Left colon (tissue), 2 donors: ENCODE measurements at places on chromosomes 3 and 15.

DNA sequence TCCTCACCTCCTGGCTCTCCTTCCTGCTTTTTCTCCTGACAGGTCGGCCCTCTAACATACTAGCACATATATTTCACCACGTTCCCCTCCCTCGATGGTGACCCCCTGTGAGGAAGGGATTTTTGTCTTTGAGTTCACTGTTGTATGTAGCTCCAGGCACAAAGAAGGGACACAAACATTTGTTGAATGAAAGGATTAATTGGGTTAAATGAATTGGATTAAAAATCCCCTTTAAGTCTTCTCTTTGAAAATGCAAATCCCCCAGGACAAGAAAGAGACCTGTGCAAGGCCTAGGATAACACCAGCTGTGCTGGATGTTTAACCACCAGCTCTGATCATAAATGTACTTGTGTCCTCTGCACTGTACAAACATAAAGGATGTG is 3.3 kb downstream of the CALML4 start:
- DNase-seq: no peak

DNA sequence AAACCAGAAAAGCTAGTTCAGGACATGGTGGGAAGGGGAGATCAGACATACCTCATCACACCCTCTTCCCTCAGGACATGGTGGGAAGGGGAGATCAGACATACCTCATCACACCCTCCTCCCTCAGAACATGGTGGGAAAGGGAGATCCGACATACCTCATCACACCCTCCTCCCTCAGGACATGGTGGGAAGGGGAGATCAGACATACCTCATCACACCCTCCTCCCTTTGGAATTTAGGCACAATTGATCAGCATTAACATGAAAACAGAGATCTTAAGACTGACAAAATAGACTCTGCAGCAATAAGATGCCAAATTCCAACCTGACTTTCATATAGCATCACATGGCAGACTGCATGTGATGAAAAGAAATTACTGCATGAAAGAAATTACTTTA is 412.7 kb upstream of the ZNF717 start:
- no peak for DNase-seq

- no peak for DNase-seq
Observed at GRCh38 chr3:155404486-155404885, 111.0 kb upstream of the STRIT1 start.

DNA sequence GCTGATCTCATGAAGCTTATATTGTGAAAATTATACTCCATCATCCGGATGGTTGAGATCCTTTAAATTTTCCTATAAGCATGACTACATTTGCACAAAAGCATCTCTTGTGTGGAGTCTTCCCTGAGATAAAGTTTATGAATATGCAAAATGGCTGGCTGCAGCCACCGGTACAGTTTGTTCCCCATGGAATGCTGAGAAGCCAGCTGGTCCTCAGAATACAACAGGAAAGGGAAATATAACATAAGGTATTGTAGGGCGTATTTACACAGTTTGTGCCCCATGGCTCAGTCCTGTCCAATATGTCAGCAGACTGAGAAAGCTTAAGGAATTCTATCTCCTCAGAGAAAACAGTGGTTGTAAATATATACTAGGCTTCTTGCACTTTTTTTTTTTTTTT is 468.6 kb downstream of the CNTN6 start:
- no peak for DNase-seq
